ENCODE measurements at places on chromosomes 7 and 10.

- DNase-seq = no peak
Measured at GRCh38 chr7:138116892-138117291, 40.6 kb downstream of the AKR1D1 start.

DNA sequence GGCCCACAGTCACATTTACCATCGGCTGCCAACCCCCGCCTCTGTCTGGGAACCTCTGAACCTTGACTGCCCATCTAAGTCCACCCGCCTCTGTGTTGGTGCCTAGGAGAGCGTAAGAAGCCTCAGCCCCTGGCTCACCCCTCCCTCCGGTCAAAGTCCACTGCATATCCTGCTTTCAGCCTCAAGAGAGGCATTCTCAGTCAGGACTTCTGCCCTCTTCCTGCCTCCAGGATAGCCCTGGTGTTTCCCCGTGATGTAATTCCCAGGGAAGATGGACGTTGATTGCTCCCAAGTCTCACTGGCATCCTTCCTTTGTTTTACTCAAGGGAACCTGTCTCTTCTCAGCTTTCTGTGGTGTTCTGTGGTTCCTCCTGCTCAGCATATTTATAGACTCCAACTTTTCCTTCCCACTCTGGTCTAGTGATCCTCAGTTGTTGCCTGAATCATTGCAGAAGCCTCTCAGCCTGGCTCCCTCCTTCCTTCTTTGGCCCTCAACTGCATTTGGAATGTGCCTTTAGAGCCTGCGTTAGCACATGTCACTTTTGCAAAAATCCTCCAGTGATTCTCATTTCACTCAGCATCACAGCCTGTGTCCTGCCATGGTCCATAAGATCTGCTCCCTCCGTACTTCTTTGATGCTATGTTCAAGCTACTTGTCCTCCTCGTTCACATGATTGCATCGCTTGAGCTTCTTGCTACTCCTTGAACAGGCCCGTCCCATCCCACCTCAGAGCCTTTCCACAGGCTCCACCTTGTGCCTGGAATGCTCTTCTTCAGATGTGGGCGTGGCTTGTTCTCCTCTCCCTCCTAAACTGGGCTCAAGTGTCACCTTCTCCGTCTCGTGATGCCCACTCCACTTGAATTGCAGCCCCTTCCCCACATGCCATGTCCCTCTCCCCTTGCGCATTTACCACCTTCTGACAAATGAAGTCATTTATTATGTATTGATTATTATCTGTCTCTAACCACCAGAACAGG lies 124.2 kb downstream of the PLPP4 start:
- no peak for DNase-seq

DNA sequence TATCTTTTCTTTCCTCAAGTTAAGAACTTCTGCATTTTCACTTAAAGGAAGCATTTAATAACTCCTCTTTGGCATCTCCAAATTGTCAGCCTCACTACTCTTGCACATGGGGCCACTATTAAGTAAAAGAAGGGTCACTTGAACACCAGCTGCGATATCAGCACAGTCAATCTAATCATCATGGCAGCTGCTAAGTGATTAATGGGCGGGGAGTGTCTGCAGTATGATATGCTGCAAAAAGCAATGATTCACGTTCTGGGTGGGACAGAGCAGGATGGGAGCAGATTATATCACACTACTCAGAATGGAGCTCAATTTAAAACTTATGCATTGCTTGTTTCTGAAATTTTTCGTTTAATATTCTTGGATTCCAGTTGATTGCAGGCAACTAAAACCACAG lies 447.4 kb upstream of the PFKP start:
- DNase-seq = no peak

GRCh38 chr7:121624958-121625357 lies 228.8 kb upstream of the FAM3C start:
- DNase-seq = no peak

GRCh38 chr10:101162677-101163076 lies 31.6 kb downstream of the TLX1 start:
- no peak for DNase-seq

DNA sequence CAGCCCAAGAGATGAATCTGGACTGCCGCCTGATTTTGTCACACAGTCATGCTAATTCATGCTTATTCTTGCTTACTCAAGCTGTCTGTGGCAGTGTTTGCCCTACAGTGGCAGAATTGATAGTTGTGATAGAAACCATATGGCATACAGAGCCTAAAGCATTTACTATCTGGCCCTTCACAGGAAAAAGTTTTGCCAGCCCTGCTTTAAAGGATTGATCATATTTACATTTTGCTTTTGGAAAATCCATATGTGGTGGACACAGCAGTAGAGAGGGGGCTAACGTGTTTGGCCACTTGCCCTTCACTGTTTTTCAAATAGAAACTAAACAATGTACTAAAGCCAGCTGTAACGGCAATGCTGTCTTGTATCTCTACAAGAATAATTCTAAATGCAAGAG lies 974.0 kb upstream of the GHITM start:
- DNase-seq = no peak

Measured in stimulated activated CD8-positive, alpha-beta memory T cell treated with anti-CD3 and anti-CD28 coated beads, Interleukin-7, amount 100 ng/mL, for 1 hour (primary cell).